ENCODE measurements at places on chromosomes 11 and 22. TPM values are rescaled to one million over a fixed set of nuclear protein-coding genes. Genes with fewer than 3 reads are reported as not detected.
A peak's percentile ranks its signal among the peaks of the same experiment; 100 is the strongest.

- DNase-seq, result no peak
Observed at GRCh38 chr22:44870021-44870420, 117.6 kb downstream of the ARHGAP8 start.

- DNase-seq, result no peak
Observed at GRCh38 chr11:72534371-72535193, 100.3 kb upstream of the CLPB start.

GRCh38 chr11:75547617-75548058, 14.4 kb upstream of the SERPINH1 start:
- peak; percentile 67 for DNase-seq

The GCAT gene
- total RNA-seq, result 25.2 TPM

GRCh38 chr11:72753341-72754148, 1.3 kb upstream of the ARAP1 start:
- no peak for DNase-seq

DNA sequence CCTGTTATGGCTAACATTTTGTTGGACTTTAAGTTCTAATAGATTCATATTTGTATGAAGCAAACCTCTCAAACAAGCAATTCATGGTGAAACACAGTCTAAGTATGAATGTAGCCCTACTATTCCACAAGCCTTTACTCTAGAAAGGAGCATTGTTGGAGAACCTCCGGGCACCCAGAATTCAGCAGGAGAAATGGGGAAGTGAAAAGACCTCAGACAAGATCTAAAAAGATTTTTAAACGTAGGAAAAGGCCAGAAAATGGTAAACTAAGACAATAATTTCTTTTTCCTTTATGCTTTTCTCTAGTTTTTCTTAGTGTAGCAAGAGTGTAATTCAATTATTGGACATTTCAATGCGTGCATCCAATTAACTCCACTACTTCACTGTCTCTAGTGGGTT, 426.4 kb downstream of the INSC start:
- no peak for DNase-seq

DNA sequence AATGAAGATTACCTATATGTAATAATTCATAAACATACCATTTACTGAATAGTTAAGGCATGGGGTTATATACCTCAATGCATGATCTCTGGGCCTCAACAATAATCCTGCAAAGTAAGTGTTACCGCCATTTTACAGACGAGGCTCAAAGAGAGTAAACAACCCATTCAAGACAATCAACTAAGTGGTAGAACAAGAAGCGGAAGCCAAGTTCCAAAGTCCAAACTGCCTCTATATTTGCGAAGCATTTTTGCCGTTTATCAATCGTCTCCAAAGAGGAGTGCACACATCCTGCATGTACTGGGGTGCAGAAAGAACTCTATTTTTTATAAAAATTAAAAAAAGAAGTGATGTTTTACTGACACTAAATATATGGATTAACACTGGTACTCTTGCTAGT, 27.5 kb upstream of the P4HA3 start:
- DNase-seq, result no peak

GRCh38 chr11:12163181-12163941, 53.0 kb downstream of the MICAL2 start:
- DNase-seq, result no peak

The CALCA gene
- total RNA-seq, result 2.9 TPM

DNA sequence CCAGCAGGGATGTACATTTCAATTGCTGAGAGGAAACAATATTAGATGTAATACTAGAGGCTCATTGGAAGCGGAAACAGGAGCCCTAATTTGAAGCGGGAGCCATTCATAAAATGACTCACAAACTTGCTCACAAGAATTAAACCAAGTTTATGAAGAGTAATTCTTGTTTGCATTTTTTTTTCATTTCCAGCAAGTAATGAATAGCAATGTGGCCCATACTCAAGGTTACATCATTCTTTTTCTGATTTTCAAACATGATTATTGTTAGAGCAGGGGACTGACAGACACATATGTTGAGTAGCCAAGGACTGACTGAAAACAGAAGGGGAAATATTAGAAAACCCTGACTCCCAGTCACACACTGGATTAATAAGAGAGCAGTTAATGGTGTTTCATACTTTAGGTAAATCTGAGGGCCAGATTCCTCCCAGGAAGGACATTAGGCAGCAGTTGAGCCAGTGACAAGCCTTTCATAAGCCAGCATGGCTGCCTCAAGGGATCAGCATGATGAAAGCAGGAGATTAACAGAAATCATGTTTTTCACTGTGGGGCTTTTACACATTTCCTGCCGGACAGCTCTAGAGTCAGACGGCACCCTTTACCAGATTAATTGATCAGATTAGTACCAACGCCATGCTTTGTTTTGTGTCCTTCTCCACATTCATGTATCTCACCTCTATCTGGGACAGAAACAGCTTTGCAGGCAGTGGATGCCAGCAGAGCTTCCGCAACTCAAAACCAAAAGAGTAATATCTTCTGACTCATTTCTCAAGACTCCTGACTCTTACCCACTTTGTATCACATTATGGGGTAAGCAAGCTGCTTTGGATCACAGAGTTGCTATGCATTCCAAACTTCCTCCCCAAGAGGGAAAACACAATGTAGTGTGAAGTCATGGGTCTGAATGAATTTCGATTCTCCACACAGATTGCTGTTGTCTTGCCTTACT, 831.6 kb downstream of the KCNA4 start:
- DNase-seq, result no peak

DNA sequence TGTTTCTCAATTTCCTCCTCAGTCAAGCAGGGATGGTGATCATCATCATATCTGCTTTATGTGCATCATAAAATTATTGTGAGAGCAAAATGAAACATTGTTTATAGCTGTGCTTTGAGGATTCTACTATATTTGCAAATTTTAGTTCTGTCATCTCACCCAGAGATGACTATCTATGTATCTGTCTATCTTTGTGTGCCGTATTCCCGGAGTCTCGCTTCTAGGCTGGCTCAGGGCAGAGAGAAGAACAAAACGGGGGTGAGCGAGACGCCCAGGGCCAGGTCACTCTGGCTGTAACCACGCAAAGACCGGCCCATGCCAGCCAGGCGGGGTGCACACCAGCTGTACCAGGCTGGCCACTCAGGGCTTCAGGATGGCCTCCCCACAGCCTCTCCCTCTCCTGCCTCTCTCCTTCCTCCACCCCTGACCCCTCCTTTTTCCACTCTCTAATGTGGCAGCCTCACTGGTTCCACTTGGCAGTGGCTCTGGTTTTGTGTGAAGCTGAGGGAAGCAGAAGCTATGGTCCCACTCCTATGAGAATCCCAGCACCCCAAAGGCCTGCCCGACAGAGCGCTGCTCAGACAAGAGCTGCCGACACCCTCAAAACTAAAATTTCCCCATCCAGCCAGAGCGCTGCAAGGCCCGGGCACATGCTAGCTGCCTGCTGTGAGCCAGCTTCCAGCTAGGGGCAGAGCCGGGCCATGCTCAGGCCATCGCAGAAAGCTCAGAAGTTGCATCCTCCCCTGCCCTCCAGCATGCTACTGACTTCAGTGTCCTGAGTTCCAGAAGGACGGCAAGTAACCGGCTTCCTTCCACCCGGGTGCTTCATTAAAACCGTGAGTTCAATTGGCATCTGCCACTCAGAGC, 139.5 kb upstream of the TBCEL start:
- no peak for DNase-seq

DNA sequence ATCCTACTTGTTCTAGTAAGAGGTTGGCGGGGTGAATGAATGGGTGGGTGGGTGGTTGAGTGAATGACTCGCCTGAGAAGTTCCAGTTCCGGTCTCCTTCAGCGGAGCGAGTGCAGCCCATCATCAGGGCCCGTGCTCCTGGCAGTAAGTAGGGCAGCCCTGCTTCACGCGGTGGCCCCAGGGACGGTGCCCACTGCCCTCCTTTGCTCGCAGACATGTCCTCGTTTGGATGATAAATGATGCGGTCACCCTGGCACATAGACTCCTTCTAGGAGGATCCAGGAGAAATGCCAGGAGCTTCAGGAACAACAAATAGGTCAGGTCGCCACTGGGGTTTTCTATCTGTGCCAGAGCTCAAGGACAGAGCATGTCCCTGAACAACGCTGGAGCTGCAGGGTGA, 370.8 kb downstream of the CTTN start:
- DNase-seq, result no peak

GRCh38 chr11:8247312-8247711, 16.4 kb downstream of the LMO1 start:
- peak; percentile 21 for DNase-seq

The CCDC34 gene
- total RNA-seq, result 8.3 TPM

DNA sequence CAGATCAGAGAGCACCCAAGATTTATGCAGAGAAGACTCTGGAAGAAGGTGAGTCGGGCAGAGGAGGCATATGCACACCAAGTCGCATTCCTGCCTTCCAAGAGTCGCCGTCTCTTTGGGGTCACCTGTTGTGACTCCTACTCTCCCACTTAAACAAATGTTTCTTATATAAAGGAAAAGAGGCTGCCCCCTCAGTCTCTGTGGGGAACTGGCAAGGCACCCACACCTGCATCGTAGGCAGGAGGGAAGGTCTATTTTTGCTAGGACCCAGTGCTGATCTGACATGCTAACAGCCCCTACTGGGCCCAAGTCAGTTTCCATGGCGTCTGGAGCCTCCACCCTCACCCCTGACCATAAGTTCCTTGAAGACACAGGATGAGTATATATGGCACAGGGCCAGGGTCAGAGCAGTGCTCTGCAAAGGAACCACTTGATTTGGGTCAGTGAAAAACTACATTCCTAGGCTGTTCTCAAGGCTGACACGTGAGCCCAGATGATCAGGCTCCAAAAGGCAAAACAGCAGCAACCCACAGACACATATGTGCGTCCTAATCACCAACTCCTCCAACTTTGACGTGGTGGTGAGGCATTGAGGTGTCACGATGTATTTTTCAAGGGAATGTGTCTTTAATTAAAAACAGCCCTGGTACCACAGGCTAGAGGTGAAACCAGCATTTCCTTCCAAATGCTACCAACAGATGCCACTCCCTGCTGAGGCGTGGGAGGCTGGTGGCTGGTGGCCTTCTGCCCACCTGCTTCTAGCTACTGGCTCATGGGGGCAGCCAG, 55.6 kb upstream of the CSNK2A3 start:
- no peak for DNase-seq

DNA sequence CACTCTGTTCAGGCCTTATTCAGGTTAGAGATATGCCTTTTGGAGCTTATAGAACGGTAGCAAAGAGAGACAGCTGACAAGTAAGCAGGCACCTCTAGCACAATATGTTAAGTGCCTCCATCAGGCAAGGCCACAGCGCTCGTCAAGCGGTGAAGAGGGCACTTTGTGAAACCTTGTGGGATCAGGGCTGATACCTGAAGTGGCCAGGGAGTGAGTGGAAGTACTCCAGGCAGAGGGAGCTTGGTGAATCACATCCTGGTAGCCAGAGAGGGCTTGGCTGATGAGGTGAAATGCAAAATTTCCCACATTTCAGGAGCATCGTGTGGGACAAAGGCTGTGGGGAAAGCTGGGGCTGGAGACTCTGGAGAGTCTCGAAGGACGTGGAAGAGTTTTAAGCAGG, 87.4 kb downstream of the PKNOX2 start:
- no peak for DNase-seq

DNA sequence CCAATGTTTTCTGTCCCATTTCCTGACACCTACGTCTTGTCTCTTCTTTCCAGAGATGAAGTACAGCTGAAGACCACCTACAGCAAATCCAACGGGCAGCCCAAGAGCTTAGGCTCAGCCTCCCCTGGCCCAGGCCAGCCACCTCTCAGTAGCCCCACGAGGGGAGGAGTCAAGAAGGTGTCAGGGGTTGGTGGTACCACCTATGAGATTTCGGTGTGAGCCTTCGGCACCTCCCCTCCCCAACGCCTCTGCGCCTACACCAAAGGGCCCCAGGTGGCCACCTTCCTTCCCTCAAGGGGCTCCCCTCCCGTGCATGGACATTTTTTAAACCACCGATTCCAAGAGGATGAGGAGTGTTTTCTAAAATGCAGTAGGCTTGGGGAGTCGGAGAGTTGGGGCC, 12.2 kb downstream of the MED19 start:
- no peak for DNase-seq

The ARL2 gene
- total RNA-seq, result 123 TPM

DNA sequence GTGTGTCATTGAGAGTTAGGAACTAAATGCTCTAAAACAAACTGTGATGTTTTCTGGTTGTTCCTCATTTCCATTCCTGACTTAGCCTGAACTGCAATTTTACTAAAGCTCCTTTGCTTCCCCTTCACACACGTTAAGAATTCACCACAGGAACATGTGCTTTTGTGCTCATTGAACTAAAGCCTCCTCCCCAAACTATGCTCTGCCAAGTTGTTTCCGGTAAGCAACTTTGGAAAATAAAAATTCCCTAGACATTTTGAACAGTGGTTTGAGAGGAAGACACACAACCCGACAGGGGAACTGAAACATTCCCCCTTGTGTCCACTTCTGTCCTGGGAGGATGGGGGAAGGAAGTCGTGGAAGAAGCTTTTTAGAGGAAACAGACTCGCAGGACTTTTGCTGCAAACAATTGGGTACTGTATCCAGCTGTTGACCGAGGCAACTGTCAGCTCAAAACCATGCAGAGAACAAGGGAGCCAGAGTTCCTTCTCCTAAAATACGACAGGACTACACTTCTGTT, 66.9 kb downstream of the GAB2 start:
- DNase-seq, result peak; percentile 70

GRCh38 chr22:49390954-49391353, 436.7 kb downstream of the BRD1 start:
- DNase-seq, result no peak

The INPP5J gene
- total RNA-seq, result 19.5 TPM

GRCh38 chr11:1939006-1939625, 8.0 kb upstream of the MRPL23 start:
- peak; percentile 47 for DNase-seq

DNA sequence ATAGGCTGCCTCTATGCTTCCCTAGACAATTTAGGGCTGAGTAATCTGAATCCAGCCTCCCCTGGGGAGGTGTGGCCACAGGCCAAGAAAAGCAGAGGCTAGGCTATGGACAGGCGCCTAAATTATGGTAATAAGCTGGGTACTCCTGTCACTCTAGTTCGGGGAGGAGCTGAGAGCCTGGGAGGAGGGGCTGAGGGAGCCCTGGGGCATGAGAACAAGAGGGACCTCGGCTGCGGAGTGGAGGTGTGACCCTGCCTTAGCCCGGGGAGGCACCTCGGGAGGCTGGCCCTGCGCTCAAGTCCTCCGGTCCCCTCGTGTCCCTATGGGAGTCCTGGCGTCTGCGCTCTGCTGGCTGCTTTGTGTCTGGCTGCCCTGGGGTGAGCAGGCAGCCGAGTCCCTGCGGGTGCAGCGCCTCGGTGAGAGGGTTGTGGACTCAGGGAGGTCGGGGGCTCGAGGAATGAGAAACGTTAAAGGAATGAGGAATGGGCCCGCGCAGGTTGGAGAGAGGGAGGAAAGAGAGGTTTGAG, at the start of gene OTOG:
TSS of gene OTOG (plus strand) at position 209 of the 527 bp plus-strand sequence. CDS start at position 323, 114 bp downstream.
- no peak for DNase-seq

DNA sequence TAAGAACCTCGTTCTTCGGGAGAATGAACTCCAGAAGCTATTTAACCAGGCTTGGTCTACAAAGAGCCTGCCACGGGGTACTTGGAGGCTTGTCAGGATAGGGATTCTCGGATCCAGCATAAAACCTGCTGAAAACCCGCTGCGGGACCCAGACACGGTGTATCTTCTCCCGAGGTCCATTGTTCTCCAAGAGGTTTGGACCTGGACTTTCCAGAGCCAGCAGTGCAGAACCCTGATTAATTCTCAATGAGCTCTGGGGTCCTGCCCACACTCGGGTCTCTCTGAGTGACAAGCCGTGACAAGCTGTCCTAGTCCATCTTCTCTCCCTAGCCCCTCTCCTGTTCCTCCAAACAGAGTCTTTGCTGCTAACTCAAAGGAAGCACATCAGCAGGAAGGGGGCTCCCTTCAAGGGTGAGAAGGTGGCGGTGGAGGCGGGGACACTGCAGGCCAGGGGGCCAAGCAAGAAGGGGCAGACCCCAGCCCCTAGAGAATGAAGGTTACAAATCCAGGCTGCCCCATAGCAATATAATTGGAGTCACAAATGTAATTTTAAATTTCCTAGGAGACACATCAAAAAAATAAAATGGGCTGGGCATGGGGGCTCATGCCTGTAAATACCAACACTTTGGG, 12.2 kb downstream of the SHANK2 start:
- no peak for DNase-seq
